Smooth muscle cell of the pulmonary artery (primary cell): ENCODE measurements at places on chromosomes 7 and 10. TPM values are rescaled to one million over a fixed set of nuclear protein-coding genes. Genes with fewer than 3 reads are reported as not detected.

The ZFAND2A gene
- total RNA-seq: 12.2 and 13.6 TPM in 2 replicates

The TMEM60 gene
- total RNA-seq: 8.6 and 11.7 TPM in 2 replicates

The MYH16 gene
- total RNA-seq: not detected in 2 replicates

The OR6V1 gene
- total RNA-seq: not detected in 2 replicates

The NAT16 gene
- total RNA-seq: not detected in 2 replicates

The SEMA3E gene
- total RNA-seq: 0.13 and 0.79 TPM in 2 replicates

The CYP2W1 gene
- not detected in 2 replicates for total RNA-seq

The ACSM6 gene
- total RNA-seq: not detected in 2 replicates

The MSMB gene
- not detected in 2 replicates for total RNA-seq

The PRSS1 gene
- not detected in 2 replicates for total RNA-seq

The PTPRZ1 gene
- total RNA-seq: 0.36 and 0.46 TPM in 2 replicates

The NYAP1 gene
- 1.4 and 2.3 TPM in 2 replicates for total RNA-seq

The HERC4 gene
- 108 and 122 TPM in 2 replicates for total RNA-seq
